ENCODE measurements at places on chromosomes 2 and 18.

DNA sequence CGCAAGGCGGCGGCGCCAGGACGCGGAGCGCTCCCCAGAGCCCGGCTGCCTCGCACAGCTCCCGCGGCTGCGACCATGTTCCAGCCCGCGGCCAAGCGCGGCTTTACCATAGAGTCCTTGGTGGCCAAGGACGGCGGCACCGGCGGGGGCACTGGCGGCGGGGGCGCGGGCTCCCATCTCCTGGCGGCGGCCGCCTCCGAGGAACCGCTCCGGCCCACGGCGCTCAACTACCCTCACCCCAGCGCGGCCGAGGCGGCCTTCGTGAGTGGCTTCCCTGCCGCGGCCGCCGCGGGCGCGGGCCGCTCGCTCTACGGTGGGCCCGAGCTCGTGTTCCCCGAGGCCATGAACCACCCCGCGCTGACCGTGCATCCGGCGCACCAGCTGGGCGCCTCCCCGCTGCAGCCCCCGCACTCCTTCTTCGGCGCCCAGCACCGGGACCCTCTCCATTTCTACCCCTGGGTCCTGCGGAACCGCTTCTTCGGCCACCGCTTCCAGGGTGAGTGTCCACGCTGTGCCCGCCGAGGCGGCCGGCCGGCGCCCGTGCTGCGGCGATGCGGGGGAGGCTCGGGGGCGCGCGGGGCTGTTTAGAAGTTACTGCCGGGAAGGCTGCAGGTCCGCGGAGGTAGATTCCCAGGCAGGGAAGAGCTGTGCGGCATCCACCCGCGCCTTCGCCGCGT lies 696 bp downstream of the EMX1 start:
- DNase-seq = no peak

- DNase-seq = no peak
Observed at GRCh38 chr18:31510319-31510718, 12.3 kb downstream of the DSG2 start.

- DNase-seq = no peak
Observed at GRCh38 chr2:84900971-84901370, 4.5 kb upstream of the TMSB10 start.

DNA sequence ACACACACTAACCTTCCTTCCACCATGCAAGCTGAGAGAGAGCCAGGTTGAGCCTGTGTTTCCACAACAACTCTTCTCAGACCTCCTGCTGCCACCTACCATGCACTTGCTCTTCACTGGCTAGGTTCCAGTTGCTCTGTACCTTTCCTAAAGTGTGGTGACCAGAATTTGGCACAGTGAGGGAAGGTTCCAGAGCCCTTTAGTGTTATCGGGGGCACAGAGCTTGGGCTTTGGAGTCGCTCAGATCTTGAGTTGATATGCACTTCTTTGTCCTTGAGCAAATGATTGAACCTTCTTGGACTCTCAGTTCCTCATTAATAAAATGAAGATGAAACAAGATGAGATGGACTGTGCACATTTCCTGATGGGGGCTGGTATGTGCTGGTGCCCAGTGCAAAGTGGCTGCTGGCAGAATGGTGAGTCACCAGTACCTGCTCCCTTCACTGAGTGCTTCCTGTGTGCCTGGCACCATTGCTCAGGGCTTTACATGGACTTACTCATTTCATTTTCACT lies 47.1 kb downstream of the NEDD4L start:
- no peak for DNase-seq

DNA sequence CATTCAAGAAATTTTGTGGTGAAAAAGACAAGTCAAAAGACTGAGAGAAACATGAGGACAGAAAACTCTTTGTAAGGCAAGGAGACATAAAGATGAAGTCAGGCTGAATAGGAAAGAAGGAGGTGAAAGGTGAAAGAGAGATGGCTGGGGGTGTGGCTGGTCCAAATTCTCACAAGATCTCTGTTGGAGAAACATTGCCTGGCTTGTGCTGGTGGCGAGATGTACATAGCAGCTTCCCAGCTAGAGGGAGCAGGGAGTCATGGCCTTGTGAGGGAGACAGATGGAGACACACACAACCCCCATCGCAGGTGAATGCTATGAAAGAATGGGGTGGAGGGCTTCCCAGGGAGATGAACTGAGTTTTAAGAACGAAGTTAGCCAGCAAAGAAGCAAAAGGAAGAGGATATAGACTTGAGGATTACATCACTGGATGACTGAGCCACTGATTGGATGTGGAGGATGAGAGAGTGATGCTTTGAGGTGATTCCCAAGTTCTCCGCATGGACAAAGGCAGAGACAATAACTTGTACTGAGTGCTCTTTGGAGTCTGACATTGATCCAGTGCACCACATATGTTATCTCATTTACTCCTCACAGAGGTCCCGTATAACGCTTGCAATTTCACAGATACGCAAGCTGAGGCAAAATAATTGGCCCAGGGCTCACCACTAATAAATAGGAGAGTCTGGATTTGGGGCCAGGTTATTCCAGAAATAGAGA lies 3.7 kb upstream of the EMX1 start:
- no peak for DNase-seq

- DNase-seq = no peak
Observed at GRCh38 chr2:235833971-235834620, 334.1 kb downstream of the GBX2 start.

DNA sequence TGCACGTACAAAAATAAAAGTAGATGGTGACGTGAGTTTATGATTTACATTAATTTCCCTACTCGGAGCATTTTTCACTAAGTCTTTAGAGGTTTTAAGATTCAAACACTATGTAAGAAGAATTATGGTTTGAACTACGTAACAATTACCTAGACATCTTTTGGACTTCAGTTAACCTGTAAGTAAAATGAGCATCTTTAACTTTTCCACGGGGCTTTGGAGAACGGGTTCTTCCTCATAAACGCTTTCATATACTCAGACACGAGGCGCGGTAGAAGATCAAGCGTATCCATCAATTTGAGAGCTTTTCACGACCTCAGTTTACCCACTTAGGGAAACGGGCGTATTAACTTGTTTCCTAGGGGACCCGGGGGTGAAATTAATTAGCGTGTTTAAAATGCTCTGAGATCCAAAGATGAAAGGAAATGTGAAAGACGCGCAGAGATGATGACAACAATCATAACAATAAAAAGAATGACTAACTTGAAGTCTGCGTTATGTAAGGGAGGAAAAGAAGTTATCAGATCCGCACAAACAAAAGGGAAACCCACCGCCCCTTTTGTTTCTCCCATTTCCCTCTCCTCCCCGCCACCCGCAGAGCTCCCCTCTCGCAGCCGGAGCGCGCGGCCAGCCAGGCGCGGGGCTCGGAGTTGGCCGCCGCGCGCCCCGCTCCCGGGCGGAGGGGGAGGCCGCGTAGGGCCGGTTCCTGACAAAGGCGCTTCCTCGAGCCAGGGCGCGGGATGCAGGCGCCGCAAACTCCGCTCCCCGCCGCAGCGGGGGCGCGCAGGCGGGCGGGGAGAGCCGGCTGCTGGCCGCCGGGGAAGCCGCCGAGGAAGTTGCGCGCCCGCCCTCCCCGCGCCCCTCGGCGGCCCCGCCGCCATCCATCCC lies 807 bp downstream of the PELI1 start:
- peak; percentile 17 for DNase-seq

DNA sequence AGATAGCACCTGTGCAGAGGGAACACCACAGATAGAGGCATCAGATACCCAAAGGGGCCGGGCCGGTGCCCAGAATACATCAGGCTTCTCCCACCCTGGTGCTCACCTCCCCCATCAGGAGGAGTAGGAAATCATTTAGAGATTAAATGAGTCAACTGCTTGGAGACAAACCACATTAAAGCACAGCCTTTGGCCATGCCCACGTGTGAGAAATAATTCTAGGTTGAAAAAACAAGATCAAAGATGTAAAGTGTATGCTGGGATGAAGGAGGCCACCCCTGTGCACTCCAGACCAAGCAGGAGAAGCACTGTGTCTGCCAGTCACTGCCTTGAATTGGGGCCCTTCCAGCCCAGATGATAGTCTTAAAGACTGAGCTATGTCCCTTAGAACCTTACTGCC lies 152.8 kb upstream of the ACAA2 start:
- DNase-seq = no peak

DNA sequence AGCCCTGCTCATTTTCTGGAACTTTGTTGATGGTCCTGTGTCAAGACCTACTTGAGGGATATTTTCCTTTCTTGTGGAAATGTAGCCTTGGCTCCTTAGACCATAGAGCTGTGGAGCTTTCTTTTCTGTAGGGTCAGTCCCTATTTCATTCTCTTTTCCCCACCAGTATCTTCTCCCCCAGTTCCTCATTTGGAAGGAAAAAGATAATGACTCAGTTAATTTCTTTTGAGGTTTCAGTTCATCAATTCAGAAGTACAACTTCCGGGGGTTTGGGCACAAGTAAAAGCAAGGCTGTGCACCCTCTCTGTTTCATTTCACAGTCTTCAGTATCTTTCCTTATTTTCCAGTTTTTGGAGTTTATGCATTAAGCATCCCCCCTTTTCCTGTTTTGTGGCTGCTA lies 70.7 kb downstream of the CDC42EP3 start:
- DNase-seq = no peak

DNA sequence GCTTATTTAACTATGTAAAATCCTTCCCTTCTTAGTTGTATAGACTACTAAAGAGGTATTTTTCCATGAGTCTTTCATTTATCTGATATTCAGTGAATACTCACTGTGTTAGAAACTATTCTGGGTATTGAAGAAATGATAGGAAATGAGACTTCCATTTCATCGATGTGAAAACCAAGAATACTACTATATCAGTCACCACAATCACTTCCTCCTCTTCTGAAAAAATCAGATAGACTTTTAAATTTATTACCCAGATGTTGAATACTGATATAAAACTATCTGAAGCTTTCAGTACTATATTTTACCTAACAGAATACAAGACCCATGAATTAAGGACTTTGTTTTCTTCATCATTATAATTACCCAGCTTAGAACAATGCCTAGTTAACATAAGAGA lies 1801.1 kb upstream of the CELF4 start:
- no peak for DNase-seq

Measured in activated T-helper 1 cell treated with Interleukin-2 at 50 U/mL for 16 hours (primary cell).